ENCODE measurements at places on chromosomes 13 and 19.

DNA sequence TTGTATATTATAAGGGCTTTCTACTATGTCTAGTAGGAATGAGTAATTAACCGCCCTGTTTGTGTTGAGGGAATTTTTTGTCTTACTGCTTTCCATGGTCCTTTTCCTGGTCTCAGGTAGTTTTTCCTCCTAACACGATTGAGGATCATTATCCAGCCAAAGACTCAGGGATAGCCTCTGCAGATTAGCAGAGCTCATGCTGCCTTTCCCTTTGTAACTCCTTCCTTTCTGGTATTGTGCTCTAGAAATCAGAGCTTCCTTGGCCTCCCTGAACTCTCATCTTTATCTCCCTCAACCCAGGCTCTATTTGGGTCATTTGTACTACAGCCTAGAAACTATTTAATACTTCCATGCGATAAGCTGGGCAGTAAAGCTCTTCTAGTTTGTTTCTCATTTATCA, 142.1 kb downstream of the PDS5B start:
- no peak for DNase-seq

- no peak for DNase-seq
These were observed 2.7 kb downstream of the SLITRK1 start for GRCh38 chr13:83879431-83880171.

- no peak for DNase-seq
These were observed 24.5 kb downstream of the EFNA2 start for GRCh38 chr19:1309977-1310852.

GRCh38 chr13:38264363-38265131, 85.1 kb upstream of the UFM1 start:
- no peak for DNase-seq

- no peak for DNase-seq
These were observed 902 bp upstream of the CCDC106 start for GRCh38 chr19:55646889-55647731.

DNA sequence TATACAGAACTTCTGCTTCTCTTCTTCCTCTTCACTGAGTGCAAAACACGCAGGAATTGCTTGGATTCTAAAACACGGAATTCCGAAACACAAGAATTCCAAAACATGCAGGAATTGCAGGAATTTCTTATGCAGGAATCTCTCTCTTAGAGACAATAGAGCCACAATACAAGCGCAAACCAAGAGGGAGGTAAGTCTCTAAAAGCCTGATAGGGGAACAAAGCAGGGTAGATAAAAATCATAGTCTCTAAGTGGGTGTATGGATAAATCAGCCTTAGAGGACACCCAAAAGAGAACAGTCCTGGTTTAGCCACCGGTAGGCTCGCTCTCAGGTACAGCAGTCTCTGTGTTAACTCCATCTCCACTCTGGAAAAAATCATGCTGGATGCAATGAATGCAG, 112.9 kb downstream of the LHFPL6 start:
- no peak for DNase-seq

- DNase-seq: no peak
These were observed 9.6 kb upstream of the BCL3 start for GRCh38 chr19:44738603-44739558.

DNA sequence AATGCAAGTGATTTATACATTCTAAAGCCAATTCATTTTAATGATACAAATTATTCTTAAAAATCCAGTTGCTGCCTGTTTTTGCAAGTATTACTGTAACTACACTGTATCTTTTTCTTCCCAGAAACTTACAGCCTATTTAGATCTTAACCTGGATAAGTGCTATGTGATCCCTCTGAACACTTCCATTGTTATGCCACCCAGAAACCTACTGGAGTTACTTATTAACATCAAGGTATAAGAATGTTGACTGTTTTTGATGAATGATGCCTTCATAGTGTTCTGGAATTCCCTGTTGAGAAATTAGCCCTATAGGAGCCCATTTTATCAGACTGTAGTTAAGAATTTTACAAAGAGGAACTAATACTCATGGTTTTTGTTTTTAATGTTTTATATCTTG, 25.0 kb downstream of the ITM2B start:
- no peak for DNase-seq

- no peak for DNase-seq
These were observed 25.8 kb upstream of the LDLR start for GRCh38 chr19:11063434-11063833.

DNA sequence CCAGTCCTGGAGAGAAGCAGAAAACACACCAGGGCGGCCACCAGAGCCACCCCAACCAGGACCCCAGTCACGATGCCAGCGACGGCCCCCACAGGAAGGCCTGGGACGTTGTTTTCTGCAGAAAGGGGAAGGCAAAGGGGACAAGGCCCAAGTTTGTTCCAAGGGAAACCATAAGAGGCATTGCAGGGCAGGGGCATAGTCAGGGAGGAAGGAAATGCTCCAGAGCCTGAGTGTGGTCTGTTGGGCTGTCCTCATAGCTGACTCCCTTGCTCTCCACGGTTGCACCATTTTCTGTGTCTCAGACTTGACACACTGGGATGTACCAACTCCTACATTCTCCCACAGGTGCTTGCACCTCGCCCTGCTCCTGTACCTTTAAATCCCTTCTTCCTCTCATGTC, 5.2 kb downstream of the CEACAM4 start:
- no peak for DNase-seq

Data from fibroblast of skin of left quadriceps (primary cell).